ENCODE measurements at places on chromosomes 2 and 18.
A peak's percentile ranks its signal among the peaks of the same experiment; 100 is the strongest.

DNA sequence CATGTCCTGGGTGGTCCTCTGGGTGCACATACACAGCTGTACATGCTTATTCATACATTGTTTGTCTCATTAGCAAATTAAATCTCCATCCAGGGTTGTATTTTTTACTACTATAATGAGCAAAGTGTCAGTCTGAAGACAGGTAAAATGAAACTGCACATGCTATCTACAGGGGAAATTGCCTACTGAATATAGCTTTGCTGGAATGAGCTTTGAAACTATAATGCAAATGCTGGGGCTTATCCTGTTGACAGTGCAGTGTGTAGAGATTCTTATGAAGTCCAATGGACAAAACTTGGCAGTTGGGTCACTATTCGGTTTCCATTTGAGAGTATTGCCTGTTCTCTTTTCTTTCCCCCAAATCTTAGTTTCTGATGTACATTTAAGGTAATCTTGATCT is 292.8 kb upstream of the LRP1B start:
- DNase-seq: no peak

- DNase-seq: no peak
Observed at GRCh38 chr2:203714112-203714511, 7.7 kb downstream of the CD28 start.

GRCh38 chr2:30963184-30963583 is 155.9 kb upstream of the CAPN13 start:
- DNase-seq: no peak

- no peak for DNase-seq
Observed at GRCh38 chr2:44638649-44639048, 276.9 kb downstream of the CAMKMT start.

- no peak for DNase-seq
Observed at GRCh38 chr2:240390091-240391073, 45.1 kb upstream of the GPC1 start.

- no peak for DNase-seq
Observed at GRCh38 chr2:168912466-168912865, 11.4 kb downstream of the G6PC2 start.

- no peak for DNase-seq
Observed at GRCh38 chr2:134677856-134678756, 40.7 kb downstream of the TMEM163 start.

- DNase-seq: no peak
Observed at GRCh38 chr2:44480068-44480467, 118.3 kb downstream of the CAMKMT start.

GRCh38 chr18:50678651-50679050 is 118.8 kb downstream of the MAPK4 start:
- no peak for DNase-seq

DNA sequence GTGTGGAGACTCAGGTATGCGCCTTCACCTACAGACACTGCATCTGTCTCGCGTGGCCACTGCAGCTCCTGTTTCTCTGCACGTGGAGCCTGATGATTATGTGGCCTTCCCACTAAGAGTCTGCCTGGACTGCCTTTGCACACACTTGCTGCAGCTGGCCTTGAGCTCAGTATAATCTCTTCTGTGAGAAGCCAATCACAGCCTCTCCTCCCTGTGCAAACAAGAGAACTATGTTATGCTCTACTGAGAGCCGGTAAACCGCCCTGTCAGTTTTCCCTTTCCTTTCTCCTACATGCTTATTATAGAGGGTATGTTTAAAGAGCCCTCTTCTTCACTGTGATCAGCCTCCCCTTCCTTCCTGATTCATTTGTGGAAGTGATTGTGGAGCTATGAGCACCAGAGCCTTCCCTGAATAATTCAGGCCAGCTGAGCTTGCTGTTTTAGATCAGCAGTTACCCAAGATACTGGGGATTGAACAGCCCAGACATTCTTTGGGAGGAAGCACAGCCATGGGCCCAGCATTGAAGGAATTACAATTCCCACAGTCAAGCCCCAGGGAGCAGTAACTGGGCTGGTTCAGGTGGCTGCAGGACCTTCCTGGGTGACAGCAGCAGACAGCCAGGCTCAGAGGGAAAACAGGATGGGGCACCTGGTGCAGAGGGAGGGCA is 3.7 kb upstream of the TGFA start:
- DNase-seq: no peak

DNA sequence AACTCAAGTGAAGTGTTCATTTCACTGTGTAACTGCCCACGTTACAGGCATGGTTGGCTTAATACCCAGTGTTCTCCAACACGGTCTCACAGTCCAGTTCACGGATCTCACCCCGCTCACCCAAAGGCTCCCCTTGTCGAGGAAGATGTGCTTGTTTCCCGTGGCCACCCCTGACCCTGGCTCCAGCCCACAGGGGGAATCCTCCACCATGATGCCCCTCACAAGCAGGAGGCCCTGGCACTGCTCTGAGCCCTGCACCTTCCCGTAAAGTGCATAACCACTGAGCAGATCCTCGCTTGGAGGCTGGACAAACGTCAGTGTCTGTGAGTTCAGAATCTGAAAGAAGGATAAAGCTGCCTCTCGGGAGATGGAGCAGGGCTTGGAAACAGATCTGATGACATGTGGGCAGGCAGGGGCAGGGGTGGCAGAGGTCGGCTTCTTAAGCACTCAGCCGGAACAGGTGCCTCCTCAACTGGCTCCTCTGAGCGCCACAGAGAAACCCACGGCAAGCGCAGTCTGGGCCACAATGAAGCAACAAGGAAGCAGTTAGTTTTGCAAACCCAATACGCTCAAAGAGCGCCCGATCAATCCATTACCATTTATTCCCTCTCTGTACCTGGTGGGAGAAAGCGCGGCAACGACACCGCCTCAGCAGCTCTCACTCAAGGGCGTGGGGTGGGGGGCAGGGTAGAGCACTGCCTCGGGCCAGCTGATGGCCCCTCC is 17.6 kb downstream of the HDAC4 start:
- DNase-seq: no peak

- no peak for DNase-seq
Observed at GRCh38 chr2:233444501-233444900, 90.2 kb downstream of the DGKD start.

DNA sequence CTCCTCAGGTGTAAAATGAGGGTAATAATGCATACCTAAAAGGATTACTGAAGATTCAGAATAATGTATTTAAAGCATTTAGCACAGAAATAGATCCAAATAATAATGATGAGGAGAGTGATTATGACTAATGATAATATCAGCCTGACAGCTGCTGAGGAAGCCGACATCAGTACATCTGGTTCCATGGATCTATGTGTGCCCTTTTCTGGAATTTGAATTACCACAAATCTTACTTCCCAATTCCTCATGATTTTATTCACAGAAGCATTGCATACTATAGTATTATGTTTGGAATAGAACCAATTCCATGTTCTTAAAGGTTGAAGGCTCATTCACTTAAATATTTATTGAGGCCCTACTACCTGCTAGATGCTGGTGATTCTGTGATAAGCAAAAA is 248.9 kb upstream of the THUMPD2 start:
- no peak for DNase-seq

- no peak for DNase-seq
Observed at GRCh38 chr18:5152343-5153020, 44.6 kb downstream of the AKAIN1 start.

DNA sequence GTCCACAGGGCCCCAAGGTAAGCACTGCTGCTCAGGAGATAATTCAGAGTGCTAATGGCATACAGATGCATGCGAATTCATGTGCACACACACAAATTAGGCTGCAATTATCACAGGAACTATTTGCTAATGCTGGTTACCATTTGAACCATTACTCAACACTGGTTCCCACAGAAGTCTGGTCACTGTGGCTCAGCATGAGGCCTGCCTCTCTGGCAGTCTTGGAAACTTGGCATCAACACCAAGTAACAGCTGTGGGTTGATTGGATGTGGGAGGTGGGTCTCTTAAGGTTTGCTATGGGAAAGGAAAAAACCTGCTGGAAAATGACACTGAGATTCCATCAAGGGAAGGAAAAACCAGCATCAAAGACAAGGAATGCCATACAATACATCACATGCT is 105.0 kb downstream of the CELF4 start:
- no peak for DNase-seq

- no peak for DNase-seq
Observed at GRCh38 chr18:12441475-12442034, 33.8 kb downstream of the PRELID3A start.

DNA sequence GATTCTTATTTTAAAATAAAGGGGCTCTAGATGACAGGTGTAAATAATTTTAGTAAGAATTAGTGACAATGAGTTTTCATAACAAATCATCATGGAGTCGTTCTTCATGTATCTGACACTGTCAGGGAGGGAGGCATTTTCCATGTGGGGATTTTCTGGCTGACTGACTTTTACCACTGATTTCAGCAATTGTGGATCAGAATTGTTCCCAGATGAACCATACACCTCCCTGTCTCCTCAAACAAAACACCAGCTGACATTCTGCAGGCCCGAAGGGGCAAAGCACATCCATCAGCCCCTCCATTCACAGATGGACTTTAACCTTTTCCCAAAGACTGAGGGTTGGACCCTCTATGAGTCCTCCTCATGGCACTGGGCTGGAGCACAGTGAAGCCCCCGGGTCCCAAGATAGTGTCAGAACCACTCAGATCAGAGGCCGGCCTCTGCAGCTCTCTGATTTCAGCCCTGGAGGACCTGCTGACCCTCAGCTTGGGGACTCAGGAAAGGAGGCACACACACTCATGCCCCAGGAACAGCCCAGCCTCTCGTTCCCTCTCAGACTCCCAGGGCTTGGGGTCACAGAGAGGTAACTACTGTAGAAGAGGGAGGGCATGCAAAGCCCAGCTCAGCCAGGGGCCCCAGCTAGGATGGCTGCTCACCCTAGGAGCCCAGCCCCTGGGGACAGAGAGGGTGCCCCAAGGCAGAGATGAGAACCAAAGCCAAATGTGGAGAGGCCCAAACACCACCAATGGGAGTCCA is 43.2 kb upstream of the LOXHD1 start:
- no peak for DNase-seq

DNA sequence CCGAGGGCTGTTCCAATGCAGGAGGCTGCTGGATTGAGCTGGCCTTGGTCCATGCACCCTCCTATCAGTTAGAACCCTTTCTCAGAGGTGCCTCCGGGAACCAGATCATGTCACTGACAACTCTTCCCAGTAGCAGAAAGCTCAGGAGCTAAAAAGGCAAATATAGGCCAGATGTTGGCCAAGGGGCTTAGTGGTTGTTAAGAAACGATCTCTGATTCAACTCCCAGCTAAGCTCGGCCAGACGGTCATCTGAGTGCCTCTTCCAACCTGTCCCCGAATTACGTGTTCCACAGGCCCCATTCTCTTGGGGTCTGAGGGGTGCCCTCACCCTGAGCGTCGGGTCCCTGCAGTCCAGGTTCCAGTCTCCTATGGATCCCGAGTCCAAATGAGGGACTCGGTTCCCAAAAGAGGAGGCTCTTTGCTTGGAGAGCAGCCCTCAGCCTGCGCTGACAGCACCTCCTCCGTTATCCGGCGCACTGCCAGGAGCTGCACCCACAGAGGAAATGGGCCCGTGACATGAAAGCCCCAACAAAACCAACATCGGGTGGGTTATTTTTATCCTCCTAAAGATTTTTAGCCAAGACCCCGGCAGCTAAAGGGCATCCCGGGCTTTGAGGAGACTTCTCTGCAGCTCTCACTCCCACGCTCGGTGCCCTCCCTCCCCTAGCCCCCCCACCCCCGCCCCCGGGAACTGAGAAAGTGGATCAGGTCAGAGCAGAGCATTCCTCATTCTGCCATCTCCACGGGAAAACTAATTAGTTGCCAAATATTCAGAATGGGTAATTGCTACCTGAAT is 106.6 kb upstream of the ID2 start:
- peak; percentile 47 for DNase-seq

DNA sequence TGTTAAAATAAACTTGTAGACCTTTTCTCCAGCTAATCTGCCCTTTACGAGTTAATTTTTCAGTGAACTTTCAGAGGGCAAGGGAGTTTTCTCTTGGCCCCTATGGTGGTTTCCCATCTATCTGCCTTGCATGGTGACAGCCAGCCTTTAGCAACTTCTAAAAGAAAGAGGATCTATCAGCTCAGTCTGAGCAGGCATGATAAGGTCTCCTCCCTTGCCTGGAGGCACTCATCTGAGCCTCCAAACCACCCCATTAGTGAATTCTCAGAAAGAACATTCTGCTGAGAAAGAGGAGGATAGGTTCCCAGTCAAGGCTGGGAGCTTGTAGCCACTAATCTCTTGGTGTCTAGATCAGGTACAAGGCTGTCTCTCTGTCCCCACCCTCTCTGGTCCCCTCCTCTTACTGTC is 10.7 kb upstream of the GYPC start:
- DNase-seq: no peak

- no peak for DNase-seq
Observed at GRCh38 chr18:63348508-63349136, 18.4 kb downstream of the KDSR start.

DNA sequence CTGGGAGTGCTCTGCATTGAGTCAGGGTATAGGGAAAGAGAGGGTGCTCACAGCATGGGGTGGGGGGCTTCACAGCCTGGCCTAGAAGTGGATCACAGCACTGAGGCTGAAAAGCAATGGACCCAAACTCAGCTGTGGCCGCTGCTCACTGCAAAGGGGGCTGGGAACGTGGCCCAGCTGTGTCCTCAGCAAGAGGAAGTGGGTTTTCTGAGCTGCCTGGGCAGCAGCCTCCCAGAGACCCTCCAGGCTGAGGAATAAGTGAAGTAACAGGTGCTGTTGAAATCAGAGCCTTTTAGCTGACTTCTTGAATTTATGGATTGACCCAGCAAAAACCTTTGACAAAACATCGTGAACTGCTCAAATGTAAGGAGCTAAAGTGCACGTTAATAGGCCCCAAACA is 35.2 kb downstream of the PTGR3 start:
- no peak for DNase-seq

DNA sequence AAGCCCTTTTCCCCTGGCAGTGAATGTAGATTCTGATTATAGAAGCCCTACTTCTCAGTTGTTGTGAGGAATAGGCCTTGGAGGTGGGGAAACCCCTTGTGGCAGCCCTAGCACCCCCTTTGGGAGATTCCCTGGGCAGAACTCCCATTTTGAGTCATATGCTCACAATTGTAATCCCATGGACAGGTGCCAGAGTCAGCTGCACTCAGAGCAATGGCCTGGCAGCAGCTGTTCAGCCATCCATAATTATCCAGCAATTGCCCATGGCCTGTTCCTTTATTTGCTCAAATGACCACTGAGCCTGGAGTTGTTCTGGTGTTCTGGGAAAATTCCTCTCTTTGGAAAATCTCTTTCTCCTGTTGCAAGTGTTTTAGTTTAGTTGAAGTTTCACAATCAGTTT is 71.7 kb downstream of the PTRHD1 start:
- DNase-seq: no peak

DNA sequence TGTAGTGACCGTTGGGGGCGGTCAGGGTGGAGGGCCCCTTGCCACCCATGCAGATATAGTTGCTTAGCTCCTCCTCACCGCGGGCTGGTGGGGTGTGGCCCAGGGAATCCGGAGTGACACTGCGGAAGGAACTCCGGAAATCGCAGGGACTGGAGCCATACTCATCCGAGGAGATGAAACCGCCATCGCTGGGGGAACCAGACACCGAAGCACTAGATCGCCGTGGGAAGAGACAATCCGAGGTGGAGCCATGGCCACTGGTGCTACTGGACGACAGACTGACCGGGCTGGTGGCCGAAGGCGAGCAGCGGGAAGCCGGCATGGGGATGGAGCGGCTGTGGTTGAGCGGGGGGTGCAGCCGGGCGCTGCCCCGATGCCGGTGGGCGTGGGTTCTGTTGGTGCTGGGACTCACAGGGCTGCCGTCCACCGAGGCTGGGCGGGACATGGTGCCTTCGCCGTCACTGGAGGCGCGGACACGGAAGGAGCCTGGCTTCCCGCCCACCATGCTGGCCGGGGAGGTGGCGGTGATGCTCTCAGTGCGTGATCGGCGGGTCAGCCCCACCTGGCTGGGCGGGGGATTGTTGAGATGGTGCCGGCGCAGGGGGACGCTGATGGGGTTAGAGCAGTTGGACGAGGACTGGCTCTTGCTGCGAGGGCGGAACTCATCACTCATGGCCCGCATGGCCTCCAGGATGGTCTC is 2.2 kb downstream of the IRS1 start:
- no peak for DNase-seq
